Stimulated activated CD4-positive, alpha-beta T cell treated with anti-CD3 and anti-CD28 coated beads, Interleukin-15, amount 100 ng/mL, for 1 hour (primary cell): ENCODE measurements at places on chromosomes 12 and 14.

GRCh38 chr14:38280081-38280480 lies 24.2 kb upstream of the CLEC14A start:
- no peak for DNase-seq

DNA sequence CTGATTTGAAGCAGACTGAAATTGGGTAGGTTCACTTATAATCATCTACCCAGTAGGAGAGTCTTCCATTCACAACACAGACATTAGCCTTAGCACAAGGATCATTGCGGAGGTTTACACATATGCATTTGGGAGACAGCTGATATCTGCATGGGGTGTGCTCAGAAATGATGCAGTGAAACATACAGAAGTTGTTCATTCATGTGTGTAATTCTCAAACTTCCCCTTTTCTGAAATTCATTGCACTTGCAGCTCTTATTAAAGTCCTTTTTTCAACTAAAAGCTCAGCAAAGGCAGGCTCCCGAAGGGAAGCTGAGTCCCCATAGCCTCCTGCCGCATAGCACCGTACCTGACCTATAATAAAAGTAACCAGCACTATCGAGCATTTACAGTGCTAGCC lies 218.3 kb upstream of the CRY1 start:
- no peak for DNase-seq

DNA sequence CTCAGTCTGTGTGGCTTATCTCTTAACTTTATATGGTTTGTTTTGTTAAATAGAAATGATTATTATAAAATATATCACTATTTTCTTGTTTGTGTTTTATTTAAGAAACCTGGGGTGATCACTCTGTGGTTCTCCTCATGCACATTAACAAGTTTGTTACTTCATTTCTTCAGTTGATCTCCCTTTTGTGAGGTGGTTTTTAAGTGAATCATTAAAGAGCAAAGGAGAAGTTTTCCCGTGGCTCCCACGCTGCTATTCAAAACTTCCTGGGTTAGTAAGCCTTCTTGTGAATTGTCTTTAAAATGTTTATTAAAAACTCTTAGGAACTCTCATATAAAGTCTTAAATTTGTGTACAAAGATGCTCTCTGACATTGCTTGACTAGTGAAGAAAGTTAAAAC lies 11.8 kb downstream of the ADIPOR2 start:
- no peak for DNase-seq

DNA sequence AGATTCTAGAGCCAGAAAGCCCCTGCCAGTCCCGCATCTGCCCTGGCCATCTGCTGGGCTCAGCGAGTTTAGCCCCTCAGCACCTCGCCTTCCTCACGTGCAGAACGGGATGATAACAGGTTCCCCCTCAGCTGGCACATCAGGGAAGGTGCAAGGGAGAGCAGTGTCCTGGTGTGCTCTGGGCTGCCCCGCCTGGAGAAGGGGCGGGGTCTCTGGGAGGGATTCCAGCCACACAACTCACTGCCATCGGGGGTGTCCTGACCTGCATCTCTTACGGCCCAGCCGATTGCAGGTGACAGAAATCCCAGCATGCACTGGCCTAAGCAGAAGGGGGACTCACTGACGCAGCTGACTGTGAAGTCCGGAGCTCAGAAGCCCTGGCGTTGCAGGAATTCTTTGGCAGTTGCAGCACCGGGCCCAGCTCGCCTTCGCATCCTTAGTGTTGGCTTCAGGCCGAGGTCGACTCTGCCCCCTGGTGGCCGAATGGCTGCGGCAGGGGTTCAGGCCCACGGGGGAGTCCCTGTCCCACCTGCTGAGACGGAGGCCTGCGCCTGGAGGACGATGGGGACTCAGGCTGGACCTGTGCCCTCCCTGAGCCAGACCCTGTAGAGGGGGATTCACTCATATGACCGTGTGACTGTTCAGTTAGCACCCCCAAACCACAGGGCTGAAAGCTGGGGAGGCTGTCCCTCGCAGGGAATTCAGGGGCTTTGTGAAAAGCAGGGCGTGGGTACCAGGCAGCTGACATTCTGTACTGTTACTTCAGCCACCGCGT lies 178.6 kb downstream of the ADGRD1 start:
- DNase-seq = peak; percentile 42

DNA sequence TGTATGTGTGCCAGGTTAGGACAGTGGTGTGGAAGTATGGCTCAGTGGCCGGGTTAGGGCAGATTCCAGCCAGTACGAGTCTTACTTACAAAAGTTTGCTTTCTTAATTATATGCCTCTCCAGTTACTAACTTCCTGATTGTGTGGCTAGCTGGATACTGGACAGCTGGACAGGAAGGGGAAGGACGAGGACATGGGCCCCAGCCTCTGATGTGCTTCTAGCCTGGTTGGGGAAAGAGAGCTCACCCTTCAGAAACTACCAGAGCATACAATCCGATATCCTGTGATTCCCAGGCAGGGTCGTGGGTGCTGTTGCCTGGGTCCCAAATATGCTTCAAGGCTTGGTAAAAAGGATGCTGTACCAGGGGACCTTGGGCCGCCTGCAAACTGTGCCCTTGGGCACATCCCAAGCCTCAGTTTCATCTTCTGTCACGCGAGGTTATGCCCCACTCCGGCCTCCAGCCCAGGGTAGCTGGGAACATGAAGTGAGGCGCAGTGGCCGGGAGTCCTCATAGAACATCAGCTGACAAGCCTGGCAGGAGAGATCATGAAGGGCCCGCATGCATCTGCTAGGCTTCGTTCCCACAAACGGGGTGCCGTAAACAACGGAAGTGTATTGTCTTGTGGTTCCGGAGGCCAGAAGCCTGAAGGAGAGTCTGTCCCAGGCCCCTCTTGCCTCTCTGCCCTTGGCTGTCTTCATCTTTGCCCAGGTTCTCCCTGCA lies 23.2 kb upstream of the RIN3 start:
- no peak for DNase-seq

- no peak for DNase-seq
Measured at GRCh38 chr12:66269142-66269541, 33.2 kb upstream of the HELB start.

DNA sequence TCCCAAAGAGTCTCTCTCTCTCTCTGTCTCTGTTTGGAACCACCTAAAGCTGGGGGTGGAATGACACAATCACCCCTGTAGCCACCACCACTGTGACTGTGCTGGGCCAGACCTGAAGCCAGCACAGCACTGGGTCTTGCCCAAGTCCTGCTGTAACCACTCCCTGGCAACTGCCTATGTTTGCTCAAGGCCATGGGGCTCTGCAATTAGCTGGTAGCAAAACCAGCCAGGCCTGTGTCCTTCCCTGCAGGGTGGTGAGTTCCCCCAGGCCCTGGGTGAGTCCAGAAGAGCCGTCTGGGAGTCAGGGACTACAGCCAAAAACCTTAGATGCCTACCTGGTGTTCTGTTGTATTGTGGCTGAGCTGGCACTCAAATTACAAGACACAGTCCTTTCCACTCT lies 50.8 kb downstream of the DGLUCY start:
- no peak for DNase-seq

DNA sequence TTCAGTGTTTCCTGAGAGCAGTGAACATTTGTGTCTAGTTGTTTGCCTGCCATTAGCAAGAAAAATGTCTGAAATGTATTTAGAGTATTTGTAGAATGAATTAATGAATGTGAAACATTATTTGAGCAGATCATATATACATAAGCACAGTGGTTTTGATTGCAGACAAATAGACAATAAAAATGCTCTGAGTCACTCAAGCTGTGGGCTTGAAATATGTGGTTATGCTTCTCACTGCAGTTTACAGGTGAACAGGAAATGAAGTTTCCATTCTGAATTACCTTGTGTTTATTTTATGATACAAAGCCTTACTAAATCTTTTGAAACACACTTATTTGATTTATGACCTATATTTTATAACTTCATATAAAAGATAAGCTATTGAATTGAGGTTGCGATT lies 827.7 kb downstream of the TMTC2 start:
- DNase-seq = no peak

DNA sequence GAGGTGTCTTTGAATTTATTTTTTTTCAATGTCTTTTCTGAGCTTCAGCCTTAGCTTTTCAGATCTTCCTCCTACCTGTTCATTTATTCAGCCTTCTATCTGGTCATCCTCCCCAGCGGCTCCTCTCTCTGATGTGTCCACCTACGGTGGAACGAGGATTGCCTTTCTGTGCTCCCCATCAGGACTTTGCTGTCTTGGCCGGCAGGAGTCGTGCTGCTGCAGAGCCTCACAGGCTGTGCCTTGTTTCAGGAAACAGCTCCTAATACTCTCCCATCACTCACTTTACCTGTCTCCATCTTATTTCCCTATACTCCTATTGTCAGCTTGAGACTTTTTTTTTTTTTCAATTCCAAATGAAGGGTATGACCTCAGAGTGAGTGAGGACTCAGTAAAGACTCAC lies 76.9 kb downstream of the KICS2 start:
- no peak for DNase-seq

DNA sequence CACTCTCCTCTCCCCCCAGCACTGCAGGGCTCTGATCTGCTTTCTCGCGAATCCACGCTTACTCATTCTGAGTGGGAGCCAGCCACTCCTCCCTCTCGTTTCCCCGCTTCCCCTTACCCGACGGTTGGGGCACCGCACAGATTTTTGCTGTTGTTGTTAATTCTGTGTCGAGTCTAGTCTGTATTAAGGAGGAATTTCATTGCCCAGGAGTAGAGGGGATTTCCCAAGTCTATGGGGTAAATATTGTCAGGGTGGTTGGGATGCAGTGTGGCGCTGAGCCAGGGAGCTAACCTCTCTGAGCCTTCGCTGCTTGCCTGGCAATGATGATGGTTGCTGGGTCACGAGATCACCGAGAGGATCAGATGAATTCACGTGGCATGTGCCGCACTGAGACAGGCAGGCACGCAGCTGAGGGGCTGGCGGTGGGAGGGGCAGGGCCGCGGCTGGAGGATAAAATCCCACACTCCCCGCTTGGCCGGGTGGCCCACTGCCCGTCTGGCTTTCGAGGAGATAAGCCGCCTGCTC lies 18.5 kb downstream of the NCOR2 start:
- DNase-seq = no peak

DNA sequence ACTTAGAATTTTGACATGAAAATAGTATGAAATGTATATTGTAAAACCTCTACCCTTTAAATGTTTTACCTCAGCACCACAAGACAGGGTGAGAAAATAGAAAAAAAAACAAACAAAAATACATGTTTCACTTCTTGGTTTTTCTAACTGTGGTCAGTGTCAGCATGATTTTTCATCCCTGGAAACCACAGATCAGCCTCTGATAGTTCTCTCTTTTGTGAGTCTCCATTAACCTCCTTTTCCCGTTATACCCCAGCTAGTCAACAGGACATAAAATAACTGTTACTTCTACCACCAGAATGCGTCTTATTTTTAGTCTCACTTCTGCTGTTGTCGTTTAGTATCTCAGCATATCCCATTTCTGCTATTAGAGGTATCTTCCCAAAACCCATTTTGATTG lies 48.3 kb upstream of the KCNMB4 start:
- DNase-seq = no peak

GRCh38 chr12:28500373-28501024 lies 310.2 kb downstream of the CCDC91 start:
- no peak for DNase-seq

- DNase-seq = no peak
Measured at GRCh38 chr14:55062517-55063351, 11.3 kb downstream of the MAPK1IP1L start.

DNA sequence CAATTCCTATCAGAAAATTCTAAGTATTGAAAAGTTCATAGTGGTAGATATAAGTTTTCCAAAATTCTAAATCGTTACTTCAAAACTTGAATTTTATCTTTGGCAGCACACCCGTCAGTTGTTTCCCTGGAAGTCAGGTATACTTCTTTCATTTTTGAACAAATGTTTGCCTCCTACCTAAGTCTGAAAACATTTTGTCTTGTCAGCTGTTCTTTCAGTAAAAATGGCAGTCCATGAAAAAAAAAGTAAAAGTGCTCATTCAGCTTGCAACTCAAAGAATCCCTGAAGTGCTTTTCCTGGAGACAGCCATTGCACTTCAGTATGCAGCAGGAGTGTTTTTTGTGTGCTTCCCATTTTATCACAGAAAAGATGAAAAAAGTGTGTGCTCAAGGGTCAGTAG lies 130.1 kb upstream of the NEDD1 start:
- DNase-seq = no peak

GRCh38 chr12:15186597-15186996 lies 34.6 kb downstream of the RERG start:
- no peak for DNase-seq

- no peak for DNase-seq
Measured at GRCh38 chr14:52583544-52583943, 30.9 kb downstream of the GPR137C start.

GRCh38 chr14:76324133-76324532 lies 51.8 kb upstream of the ESRRB start:
- DNase-seq = no peak

- DNase-seq = no peak
Measured at GRCh38 chr14:22428700-22429291, 160.2 kb downstream of the DAD1 start.
